ENCODE measurements at places on chromosomes 1 and 21. TPM values are rescaled to one million over a fixed set of nuclear protein-coding genes. Genes with fewer than 3 reads are reported as not detected.

SLC44A5 gene
- 3.5 TPM for total RNA-seq

TMPRSS3 gene
- 9.2 TPM for total RNA-seq

SLC9C2 gene
- not detected for total RNA-seq

RGS4 gene
- total RNA-seq, result 6.7 TPM
